Erythroblast (primary cell): ENCODE measurements at places on chromosomes 3 and 15.

GRCh38 chr3:194574639-194575483, 58.4 kb downstream of the TMEM44 start:
- DNase-seq: peak; percentile 75

GRCh38 chr3:71525391-71525790, 58.1 kb downstream of the FOXP1 start:
- DNase-seq: no peak

DNA sequence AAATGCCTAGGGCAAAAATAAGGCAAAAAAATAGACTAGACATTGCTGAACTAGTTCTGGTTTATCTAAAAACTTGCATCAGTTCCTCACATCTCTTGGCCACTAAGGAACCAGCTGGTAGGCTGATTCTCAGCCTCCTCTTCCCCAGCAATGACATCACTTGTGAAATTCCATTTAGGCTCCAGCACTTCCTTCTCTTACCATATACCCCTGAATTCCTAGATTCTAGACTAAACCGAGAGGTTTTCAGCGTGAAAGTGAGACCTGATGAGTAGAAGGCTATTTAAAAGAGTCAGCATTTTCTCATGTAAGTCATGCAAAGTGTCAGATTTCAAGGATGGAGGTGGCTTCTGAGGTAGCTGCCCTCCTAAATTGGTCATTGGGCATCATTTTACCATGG, 247.1 kb upstream of the CDIN1 start:
- no peak for DNase-seq

DNA sequence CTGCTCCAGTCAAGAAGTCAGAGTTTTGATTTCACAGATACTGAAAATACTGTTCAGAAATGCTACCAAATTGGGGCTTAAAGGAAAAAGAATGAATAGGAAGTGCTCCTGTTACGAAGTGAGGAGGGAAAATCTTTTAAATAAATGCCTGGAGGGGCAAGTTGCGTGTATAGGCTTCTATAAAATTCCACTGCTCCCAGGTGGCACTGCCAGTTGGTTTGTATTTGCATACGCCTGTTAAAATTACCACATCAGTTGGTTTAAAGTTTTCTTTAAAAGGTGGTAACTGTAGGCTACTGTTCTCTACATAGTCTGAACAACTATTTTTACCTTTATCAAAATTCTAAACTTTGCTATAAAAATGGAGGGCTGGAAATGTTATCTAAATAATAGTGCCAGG, 123.5 kb downstream of the DLG1 start:
- no peak for DNase-seq

DNA sequence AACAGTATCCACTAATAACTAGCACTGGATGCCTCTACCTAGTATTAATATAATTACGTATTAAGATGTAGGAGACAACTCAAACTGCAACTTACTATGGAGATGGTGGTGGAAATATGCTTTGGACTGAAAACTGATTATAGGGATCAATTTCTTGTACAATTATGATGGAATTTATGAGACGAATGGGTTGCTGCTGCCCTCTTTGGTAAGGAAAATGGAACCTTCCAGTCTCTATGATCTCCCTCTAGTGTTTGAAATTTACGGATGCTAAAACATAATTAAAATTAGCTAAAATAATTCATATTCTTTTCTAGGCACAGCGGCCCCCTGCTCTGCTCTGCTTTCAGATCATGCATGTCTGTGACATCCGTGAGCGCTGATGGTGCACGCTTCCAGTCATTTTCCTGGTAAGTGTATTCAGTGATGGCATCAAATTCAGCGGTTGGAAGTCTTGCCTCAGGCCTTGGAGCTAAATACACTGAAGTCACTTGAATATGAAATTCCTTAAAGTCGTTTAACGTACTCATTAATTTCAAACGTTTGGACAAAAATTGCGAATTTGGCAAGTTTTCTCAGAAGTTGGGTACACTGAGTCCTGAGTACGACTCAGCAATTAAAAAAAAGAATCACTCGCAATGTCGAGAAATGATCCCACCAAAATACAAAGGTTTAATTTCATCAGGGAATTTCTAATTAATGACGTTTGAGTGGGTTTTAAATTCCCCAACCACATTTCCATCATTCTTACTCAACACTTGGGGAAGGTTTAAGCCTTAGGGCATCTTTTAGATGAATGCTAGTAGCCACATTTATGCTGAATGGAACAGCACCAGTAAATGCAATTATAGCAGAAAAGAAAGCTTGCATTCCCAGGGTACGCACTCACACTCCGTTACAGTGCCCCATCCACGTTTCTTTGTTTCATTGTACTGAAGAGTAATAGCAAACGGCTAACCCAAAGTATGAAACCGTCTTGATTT, 132.6 kb downstream of the NR2F2 start:
- DNase-seq: no peak

- no peak for DNase-seq
Measured at GRCh38 chr15:72889545-72889944, 106.0 kb upstream of the ADPGK start.

- peak; percentile 89 for DNase-seq
Measured at GRCh38 chr3:190345027-190345821, 23.0 kb upstream of the CLDN1 start.

DNA sequence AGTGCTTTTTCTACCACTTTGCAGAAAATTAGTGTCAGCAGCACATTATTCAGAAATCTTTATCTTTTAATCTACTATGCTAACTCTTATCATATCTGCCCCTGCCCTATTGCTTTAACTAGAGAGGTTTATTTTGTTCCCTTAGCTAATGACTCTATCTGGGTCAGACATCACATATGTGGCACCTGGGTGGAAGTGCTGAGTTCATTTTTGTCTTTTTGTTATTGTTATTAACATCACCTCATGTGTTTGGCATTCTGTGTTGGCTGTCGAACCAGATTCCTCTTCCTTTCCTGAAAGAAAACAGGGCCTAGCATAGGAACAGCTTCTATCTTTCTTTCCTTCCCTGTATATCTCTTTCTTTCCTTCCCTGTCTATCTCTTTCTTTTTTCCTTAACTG, 100.7 kb downstream of the RBMS3 start:
- DNase-seq: no peak

DNA sequence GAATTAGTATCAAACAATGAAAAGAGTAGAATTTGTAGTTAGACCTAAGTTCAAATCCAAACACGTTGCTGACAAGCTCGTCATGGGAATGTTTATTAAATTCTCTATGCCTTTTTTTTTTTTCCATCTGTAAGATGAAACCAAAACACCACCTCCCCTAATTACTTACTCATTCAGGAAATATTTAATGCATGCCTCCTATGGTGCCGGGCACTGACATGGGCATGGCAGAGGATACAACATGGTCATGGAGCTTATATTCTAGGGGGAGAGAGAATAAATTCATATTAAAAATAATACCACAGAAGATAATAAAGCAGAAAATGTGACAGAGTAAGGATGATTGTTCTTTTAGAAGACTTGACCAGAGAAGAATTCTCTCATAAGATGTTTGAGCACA, 215.8 kb downstream of the RYR3 start:
- no peak for DNase-seq

GRCh38 chr3:25587094-25587493, 77.6 kb downstream of the TOP2B start:
- DNase-seq: no peak

- DNase-seq: no peak
Measured at GRCh38 chr3:167866331-167866730, 130.8 kb downstream of the SERPINI1 start.

DNA sequence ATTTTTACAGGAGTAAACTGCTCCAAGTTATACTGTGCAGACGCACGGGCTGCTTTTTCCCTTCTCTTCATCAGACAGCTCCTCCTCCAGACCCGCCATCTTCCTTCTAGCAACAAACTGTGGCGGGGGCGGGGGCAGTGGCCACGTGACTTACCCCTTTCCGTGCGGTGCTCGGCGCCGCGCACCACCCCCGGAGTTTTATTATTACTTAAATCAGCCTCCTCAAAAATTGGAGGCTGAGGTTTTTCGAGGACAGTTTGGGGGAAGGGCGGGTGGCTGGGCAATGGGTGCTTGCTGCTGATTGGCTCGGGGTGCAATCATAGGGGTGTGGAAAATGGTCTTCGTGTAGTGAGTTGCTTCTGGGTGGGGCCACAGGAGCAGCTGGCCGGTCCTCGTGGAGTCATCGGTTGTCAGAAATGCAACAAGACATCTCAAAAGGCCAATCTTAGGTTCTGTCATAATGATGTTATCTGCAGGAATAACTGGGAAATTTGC, 77.1 kb upstream of the MFGE8 start:
- no peak for DNase-seq

DNA sequence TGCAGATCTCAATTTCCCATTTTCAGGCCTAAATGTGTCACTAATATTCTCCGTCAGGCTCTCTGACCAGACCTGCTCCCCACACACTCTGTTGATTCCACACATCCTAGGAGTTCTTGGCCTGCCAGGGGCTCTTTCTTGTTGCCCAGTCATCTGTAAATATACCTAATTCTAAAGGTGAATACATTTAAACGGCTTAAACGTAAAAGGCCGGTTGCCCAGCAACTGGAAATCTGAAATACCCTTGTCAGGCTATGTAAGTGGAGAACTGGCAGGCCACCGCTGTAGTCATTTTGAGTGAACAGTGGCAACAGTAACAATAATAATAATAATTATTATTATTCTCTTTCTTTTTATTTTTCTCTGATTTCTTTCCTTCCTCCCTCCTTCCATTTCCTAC, 302.7 kb downstream of the AGBL1 start:
- DNase-seq: no peak

- DNase-seq: no peak
Measured at GRCh38 chr15:47885920-47886319, 168.6 kb downstream of the SEMA6D start.

- no peak for DNase-seq
Measured at GRCh38 chr15:81030301-81030750, 29.6 kb downstream of the TLNRD1 start.

GRCh38 chr15:94069844-94070243, 161.5 kb upstream of the MCTP2 start:
- no peak for DNase-seq

DNA sequence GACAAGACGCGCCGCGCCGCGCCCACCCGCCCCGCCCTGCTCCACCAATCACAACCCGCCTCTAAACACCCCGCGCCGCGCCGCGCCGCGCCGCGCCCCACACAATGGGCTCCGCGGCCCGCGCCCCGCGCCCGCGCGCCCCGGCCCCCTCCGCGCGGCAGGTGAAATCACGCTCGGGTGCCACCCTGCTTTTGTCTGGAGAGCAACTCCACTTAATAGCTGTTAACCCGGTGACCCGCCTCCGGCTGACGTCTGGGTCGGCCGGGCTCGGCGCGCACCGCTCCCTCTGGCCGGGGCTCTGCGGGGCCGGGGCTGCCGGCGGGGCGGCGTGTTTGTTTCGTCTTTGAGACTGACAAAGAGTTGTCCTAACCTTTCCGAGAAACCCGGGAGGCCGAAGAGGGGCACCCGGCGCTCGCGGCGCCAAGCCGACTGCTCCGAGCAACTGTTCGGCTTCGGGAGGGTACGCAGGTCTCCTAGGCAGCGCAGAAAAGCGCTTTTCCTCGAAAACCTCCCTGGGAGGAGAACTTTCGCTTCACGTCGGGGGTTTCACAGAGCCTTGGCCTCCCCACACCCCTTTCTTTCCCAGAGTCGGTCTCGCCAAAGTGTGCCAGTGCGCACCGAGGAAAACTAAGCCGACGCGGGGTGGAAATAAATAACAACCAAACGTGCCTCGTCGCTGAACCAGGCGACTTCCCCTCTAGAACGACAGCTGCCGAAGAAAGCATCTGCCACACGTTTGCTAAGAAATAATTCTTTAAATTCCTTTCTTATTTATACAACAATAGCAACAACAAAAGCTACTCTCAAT, 518.4 kb downstream of the FOXP1 start:
- peak; percentile 56 for DNase-seq

- no peak for DNase-seq
Measured at GRCh38 chr3:87101861-87102625, 111.1 kb upstream of the VGLL3 start.

DNA sequence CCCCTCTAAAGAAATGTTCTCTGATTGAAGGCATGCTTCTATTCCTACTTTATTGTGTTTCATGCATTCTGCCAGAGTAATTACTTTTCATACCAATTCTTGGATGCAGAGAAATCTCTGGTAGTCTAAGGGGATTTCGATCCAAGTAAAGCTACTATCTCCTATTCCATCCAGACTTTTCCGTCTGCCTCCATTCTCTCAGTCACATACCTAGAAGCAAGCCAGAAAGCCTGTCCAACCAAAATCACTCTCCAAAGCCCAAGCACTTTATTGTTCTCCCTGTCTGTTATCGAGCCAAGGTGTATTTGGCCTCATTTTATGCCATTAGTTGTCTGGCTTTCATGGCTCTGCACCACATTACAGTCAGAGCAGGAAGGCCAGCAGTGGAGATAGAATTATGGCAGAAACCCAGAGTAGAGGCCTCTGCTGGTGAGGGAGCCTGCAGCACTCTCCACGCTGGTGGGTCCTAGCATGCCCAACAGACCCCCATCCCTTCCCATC, 95.9 kb downstream of the SLC49A4 start:
- DNase-seq: no peak

- DNase-seq: no peak
Measured at GRCh38 chr15:40982855-40983254, 29.6 kb downstream of the CHAC1 start.

- peak; percentile 80 for DNase-seq
Measured at GRCh38 chr3:9915254-9916141, 1.4 kb upstream of the IL17RC start.
